ENCODE measurements at places on chromosomes 12 and 14.

DNA sequence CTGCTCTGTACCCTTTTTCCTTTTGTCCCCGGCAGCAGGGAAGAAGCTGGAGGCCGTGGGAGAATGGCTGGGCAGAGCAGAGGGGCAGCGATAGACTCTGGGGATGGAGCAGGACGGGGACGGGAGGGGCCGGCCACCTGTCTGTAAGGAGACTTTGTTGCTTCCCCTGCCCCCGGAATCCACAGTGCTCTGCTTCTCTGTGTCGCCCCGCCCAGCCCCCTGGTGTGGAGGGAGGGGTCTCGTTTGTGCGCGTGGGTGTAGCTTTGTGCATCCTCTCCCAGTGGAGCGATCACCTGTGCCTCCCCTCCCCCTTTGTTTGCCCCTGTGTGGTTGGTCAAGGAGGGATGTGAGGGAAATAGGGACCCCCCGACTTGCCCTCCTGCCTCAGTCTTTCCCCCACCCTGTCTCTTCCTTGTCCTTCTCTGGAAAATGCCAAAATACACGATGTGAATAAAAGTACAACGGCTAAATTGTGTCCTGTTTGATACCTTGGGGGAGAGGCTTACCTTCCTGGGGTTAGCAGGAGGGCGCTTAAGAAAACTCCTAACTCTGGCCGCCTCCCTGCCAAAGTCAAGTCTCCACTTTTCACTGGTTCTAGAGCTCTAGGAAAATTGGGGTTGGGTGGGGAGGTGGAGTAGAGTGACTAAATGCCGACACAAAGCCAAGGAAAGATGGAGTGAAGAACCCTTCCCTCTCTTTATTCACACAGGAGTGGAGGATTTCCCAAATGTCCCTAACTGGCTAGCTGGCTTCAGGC is 990 bp upstream of the TPI1 start:
- peak; percentile 39 for DNase-seq

DNA sequence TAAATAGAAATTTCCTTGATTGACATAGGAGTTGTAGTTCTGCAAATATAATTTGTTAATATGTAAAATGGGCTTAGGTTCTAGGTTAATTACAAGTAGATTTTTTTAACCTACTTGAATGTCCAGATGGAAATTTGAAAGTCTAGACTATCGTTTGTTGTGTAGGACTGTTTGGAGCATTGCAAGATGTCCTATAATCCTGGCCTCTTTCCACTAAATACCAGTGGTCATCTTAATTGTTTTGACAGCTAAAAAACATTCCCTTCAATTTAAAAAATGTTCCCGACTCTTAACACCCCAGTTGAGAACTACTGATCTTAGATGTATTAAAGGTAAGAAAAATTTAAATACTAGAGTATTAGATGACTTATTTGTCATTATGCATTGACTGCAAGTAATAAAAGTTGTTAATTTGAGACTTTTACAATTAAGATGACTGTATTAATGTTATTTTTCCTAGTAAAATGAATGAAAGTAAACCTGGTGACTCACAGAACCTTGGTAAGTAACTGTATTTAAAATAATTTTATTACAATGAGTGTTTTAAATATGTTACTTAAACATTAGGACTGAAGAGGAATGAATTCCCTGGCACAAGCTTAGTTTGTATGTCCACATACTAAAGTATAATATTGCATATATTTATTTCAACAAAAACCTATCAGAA is 21.8 kb downstream of the G2E3 start:
- DNase-seq: no peak

GRCh38 chr12:109153821-109154441 is 37.5 kb downstream of the ACACB start:
- DNase-seq: no peak

DNA sequence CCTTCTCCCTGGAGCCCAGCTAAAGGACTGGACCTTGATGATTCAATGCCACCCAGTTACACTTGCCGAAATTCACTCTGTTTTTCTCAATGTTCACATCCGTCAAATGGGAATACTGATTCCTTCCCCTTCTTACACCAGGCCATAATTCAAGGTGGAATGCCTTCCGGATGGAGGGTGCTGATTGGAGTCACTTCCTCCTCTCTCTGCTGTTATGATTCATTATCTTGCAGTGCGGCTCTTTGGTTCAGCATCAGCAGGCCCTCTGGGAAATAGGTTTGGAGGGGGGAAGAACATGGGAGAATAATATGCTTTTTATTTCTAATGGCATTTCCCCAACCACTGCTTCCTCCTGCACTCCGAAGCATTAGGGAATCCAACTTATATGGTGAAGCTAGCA is 390.6 kb upstream of the TBX3 start:
- DNase-seq: no peak

- DNase-seq: no peak
These were observed 28.4 kb upstream of the SFSWAP start for GRCh38 chr12:131682510-131682895.

- no peak for DNase-seq
These were observed 3.5 kb downstream of the TTC6 start for GRCh38 chr14:37598747-37599506.

DNA sequence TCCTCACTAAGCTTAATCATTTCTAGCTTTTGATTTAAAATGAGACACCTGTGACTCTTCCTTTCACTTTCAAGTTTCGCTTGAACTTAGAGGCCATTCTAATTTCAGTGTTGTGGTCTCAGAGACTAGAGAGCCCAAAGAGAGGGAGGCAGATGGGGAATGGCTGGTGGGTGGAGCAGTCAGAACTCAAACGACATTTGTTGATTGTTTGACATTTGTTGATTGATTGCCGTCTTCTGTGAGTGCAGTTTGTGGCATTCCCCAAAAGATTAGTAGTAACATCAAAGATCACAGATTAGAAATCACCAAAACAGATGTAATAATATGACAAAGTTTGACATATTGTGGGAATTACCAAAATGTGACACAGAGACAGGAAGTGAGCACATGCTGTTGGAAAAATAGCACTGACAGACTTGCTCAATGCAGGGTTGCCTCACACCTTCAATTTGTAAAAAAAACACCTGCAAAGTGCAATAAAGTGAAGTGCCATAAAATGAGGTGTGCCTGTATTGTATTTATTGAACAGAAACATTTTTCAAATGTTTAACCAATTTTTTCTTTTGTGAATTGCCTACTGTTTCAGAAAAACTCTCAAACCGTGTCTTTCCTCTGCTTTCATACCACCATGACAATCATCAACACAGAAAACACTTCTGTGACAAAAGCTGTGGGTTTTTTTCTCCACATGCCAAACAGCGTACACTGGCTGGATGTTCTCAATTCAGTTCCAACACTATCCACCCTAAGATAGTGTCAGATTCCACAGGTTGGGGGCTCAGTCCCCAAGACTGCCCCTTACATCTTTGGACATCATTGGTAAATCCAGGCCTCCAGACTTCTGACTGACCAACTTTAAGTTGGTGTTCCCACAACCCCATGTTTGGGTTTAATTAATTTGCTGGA is 376.3 kb upstream of the RGS6 start:
- DNase-seq: no peak

DNA sequence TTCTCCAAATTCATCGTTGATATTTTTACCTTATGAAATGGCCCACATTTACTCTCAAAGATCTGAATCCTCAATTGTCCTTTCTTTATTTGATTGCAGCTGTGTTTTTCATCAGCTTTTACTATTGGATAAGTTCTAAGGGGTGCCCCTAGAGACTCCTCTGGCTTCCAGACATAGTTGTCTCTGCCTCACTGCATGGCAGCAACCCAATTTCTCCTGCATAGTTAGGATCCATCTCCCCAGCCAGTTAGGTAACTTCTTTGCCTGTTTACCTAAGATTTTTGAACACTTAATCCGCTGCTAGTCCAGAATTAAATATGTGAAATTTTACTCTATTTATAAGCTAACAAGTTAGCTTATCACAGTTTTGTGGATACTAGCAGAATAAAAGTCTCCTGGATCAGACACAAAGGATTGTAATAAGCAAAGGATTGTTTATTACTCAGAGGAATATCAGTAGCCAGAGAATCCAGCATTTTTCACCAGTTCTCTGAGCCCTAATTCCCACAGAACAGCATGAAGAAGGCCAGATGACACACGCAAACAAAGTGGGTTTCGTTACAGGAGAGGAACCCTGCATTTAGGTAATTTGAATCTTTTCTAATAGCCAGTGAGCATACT is 101.1 kb downstream of the BBS10 start:
- no peak for DNase-seq

- DNase-seq: no peak
These were observed 2.8 kb downstream of the SERPINA1 start for GRCh38 chr14:94385553-94386057.

DNA sequence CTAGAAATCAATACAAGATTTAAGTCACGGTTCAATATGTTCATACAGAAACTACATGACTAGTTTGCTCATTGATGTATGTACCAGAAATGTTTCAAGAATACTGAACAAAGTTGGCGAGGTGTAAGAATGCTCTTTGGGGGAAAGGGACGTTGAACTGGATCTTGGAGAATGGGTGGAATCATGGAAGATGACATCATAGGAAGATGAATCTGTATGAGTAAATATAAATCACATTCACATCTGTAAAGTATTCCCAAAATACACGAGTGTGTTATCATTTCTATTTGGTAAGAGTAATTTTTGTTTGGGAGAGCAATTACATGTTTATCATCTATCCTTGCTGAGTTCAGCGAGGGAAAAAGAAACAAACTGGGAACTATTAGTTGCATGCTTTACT is 162.2 kb upstream of the TMTC1 start:
- DNase-seq: no peak

DNA sequence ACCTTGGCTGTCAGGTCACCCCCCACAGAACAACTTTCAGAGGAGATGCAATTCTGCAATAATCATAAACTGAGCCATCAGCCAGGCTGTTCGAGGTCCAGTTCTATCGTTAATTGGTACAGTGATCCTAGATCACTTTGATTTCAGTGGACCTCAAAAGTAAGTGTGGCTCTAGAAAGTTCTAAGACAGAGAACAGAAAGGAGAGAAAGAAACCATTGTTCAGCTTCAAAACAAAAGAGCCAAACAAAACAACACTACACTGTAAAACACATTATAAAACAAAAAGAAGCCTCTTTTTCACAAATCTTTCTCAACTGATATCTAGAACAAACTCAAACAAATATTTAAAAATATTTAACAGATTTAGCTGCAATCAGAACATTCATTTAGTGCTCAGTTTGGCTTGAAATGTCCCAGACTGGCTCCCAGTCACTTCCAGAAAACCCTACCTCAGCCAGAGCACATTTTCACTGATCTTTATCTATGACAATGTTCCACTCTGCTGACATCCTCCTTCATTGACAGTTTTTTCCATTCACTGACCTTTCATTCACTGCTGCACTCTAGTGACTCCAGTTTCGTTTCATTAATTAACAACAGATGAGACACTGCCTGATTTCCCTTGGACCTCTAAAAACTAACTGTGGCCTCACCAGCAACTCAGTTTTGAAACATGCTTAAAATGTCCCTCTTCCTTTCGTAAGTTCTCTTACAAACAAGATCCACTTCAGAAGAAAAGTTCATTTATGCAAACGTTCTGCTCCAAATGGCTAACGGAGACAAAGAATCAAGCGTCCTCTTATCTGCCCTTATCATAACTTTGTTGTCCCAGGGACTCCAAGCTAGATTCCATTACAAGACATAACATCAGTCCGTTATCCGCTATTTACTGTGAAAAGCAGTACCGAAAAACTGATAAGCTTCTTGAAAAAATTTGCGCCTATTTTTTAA is 56.8 kb downstream of the DUSP16 start:
- DNase-seq: no peak

GRCh38 chr12:67573566-67573965 is 75.0 kb upstream of the DYRK2 start:
- DNase-seq: no peak

GRCh38 chr12:116598311-116599284 is 39.4 kb downstream of the MAP1LC3B2 start:
- no peak for DNase-seq

- no peak for DNase-seq
These were observed 223.9 kb downstream of the MED13L start for GRCh38 chr12:116053479-116054200.

- no peak for DNase-seq
These were observed 75.5 kb downstream of the FAR2 start for GRCh38 chr12:29224572-29224971.

DNA sequence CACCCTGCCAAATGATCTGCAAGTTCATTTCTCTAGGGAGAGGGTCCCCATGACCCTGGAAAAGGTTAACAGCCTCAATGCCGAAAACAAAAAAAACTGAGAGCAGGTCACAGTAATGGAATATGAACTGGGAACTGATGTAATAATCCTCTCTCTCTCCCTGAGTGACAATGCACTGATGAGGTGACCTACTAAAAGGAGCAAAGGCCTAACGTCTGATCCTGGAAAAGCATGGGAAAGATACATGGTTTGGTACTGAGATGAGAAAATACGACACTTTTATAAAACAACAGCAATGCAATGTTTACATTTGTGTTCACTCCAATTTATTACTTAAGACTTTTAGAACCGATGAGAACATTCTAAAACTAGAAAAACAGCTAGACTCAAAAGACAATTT is 27.7 kb downstream of the SETD3 start:
- DNase-seq: no peak

GRCh38 chr14:84225268-84225667 is 1304.7 kb upstream of the FLRT2 start:
- DNase-seq: no peak

GRCh38 chr14:93824076-93824475 is 35.8 kb upstream of the PRIMA1 start:
- no peak for DNase-seq

DNA sequence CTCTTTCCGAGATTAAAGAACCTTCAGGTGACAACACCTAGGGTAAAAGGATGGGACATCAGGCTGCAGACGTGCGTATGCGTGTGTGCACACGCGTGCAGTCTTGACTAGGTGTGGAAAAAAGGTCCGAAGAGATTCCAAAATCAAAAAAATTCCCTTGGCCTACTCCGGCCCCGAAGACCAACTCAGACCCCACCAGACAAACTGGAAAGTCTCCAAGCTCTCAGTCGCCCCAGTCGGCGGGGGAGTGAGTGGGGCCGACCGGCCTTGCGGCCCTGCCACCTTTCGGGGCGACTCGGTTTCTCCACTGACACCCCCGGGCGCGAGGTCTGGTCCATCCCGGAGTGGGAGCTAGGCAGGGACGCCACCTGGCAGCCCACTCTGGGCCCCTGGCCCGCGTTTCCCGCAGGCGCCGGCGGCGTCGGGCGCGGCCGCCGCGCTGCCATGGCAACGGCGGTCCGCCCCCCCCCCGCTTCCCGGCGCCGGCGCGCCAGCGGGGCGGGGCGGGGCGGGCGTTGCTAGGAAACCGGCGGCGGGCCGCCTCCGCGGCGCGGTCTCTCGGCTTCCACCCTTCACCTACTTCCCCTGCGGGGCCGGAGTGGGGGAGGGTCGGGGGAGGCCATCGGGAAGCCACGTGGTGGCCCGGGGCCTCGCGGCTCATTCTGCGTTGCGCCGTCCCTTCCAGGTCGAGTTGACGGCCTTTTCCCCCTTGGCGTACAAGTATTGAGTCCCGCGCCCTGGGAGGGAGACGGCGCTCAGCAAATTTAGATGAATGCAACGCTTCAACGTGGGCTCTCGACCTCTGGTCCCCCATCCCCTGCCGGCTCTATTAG is 253.1 kb downstream of the EFCAB11 start:
- DNase-seq: peak; percentile 89

GRCh38 chr12:57384478-57384877 is 46.4 kb downstream of the R3HDM2 start:
- no peak for DNase-seq
